ENCODE measurements at places on chromosomes 5 and 9.

DNA sequence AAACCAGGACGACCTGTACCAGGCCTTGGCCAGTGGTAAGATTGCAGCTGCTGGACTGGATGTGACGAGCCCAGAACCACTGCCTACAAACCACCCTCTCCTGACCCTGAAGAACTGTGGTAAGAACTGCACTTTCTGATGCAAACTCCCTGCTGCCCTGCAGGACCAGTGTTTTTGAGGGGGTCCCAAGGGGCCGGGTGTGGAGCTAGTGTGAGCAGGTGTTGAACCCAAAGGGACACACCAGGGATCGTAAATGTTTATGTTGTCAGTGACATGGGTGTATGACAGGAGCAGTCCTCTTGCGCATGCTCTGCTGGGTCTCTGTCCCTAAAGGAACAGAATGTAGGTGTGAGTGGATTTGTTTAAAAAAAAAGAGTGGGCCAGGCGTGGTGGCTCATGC is 9.5 kb downstream of the GRHPR start:
- DNase-seq, result no peak

GRCh38 chr5:139061274-139061673 is 136.9 kb downstream of the SIL1 start:
- no peak for DNase-seq

DNA sequence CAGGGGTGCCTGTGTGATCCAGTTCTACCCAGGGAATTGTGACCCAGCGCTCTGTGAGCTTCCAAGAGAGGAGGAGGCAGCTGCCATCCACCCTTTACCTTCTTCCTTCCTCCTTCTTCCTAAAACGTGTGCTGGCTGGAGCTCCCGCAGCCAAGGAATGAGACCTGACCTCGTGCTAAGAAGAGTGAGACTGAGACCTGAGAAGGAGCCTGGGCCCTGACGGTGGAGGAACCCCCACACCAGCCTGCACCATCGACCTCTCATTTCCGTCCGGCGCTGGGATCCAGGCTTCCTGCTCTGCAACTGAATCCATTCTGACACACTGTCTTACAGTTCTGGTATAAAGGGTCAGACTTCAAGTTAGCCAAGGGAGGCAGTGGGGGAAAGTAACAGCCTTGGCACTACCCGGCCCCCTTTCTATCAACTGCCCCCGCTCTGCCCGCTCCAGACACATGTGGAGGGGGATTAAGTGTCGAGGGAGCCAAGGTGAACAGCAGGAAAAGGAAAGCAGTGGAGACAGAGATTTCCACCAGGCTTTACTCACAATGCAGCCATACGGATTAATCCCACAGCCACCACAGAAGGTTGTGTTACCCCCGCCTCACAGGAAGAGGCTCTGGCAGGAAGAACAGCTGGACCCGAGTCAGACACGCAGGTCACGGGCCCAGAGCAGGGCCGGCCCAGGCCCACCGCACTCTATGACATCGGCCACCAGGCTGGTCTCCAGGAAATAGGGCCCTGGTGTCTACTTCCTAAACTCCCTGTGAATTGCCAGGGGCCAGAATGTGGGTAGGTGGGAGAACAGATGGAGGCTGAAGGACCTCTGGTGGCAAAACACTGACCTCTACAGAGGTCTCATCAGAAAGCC is 15.8 kb downstream of the MGAT1 start:
- DNase-seq, result no peak

DNA sequence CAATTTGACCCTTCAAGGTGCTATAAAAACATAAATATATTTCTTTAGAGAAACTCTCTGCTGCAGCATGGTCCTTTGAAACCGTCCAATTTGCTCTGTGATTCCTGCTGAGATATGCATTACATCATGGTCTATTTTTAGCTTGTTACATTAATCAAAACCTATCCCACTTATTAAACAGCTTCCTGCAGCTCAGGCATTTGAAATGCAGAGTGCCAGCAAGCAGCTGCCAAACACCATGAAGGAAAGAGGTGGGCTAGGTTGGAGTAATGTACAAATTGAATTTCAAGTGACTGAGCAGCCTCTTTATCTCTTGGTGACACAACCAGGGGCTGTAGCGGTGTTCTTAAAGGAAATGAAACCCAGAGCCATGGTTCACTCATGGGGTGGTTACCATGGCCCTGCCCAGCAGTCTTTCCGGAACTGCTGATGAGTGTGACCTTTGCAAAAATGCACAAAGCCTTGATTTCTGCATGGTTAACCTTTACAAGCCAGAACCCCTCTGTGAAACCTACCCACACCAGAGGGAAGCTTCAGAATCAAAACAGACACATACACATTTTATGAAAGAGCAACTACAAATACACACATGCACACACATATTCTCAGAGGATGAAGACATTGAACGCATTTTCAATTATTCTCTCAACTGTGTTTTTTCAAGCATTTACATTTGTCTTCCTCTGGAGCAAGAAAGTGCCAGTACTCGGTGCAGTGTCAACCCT is 155.8 kb upstream of the ZNF608 start:
- DNase-seq, result no peak

DNA sequence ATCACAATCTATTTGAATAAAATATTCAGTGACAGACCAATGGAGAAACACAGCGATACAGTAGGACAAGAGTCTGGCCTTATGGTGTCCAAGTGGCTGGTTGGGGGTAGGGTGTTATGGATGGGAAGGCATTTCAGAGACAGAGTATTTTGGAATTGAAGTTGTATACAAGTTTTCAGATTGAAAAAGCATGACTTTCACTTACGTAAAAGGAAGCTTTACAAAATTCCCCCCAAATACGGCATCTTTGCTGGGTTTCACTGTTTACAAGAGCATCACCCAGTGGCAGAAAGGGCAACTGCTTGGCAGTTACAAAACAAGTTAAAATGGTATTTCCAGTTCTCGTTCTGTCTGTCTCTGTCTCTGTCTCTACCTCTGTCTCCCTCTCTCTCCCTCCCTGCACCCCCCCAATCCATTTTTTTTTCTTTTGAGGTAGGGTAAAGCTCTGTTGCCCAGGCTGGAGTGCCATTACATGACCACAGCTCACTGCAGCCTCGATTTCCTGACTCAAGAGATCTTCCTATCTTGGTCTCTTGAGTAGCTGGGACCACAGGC is 86.2 kb downstream of the PTPN3 start:
- DNase-seq, result no peak

DNA sequence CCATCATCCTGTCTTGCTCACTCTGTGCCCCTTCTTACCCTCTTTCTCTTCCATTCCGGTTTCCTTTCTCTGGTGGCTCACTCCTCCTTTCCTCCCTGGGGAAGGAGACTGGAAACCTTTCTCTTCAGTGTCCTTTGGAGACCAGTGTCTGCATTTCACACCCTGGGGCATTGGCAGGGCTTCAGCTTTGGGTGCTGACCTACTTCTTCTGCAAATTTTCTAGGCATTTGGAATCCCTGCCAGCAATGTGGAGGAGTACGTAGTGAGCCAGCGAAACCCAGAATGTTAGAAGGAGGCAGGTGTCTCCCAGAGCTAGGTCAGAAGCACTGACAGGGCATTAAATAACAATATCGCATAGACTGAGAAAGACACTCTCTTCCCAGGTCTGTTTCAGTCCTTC is 122.2 kb downstream of the SLC28A3 start:
- DNase-seq, result no peak

Data from stimulated activated CD4-positive, alpha-beta T cell treated with anti-CD3 and anti-CD28 coated beads, TNF-alpha, amount 100 ng/mL, for 24 hours (primary cell).